ENCODE measurements at places on chromosomes 2 and 18.

- peaks cover 6% of the 10 kb centered on the region for H3K36me3 ChIP-seq
- peaks cover 54% of the 10 kb centered on the region for H3K4me1 ChIP-seq
- H3K27ac ChIP-seq = peak overlapping the region; percentile 79
- DNase-seq = no peak
- H3K27me3 ChIP-seq = peaks cover 6% of the 10 kb centered on the region
- peak overlapping the region; percentile 66 for H3K4me3 ChIP-seq
These were observed 194.4 kb upstream of the ID2 start for GRCh38 chr2:8487461-8487932.

DNA sequence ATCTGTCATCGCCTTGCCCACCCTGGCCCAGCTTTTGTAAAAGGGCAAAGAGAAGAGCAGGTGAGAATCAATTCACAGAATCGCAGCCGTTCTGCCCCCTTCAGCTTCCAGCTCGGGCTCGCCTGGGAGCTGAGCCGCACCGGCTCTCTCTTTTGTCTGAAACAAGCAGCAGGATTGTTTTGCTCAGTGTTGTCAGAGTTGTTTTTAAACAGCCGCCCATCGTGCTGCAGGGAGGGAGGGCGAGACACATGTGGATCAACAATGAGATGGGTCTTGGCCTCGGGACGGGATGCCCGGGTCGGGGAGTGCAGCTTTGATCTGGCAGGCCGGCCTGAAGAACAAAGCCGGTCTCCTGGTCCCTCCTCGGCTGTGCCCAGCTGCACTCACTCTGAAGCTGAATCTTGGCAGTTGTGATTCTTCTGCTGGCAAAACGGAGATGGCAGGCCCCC is 39.7 kb upstream of the HDAC4 start:
- H3K27me3 ChIP-seq = peaks cover 30% of the 10 kb centered on the region
- H3K36me3 ChIP-seq = no peaks in the 10 kb centered on the region
- peak overlapping the region; percentile 7 for H3K4me3 ChIP-seq
- H3K4me1 ChIP-seq = peaks cover 19% of the 10 kb centered on the region

- no peaks in the 10 kb centered on the region for H3K27me3 ChIP-seq
- H3K4me3 ChIP-seq = no peak overlapping the region
- DNase-seq = no peak
- no peaks in the 10 kb centered on the region for H3K4me1 ChIP-seq
These were observed 198.5 kb downstream of the TNS1 start for GRCh38 chr2:217804338-217804737.

DNA sequence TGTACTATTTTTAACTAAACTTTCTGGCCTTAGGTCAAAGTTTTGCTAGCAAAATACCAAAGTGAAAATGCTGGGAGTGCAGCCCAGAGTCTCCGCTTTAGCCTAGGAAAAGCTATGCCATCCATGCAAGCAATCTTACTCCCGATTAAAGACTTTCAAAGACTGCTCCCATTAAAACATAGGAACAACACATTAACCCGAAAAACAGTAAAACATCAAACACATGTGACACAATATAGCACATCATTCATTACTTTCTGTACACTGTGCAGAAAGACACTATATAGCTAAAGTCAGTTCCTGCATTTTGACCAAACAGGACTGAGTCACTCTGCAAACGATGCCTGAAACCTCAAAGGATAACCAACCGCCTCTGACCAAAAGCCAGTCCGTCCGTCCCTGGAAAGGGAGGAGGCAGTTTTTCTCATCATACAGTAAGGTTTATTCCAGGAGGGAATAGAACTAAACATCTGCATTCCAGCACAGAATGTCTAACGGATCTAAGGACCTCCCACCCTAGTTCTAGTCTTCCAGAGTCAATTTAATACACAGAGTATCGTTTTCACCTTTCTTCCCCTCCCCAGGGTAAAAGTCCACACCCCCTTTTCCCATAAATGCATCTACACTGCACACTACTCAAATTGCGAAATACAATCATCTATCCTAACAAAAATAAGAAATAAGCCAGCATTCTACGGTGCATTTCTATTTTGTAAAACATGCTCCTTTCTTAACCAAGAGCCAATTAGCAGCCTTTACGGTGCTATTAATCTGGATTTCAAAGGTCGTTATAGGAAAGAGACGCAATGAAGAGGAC is 1.7 kb downstream of the ROCK2 start:
- H3K36me3 ChIP-seq = no peaks in the 10 kb centered on the region
- peak overlapping the region; percentile 97 for H3K4me3 ChIP-seq
- H3K27ac ChIP-seq = peak overlapping the region; percentile 84
- no peaks in the 10 kb centered on the region for H3K27me3 ChIP-seq
- DNase-seq = no peak

GRCh38 chr2:143717053-143717452 is 587.8 kb downstream of the ARHGAP15 start:
- DNase-seq = no peak
- H3K27ac ChIP-seq = no peak overlapping the region
- H3K4me3 ChIP-seq = no peak overlapping the region
- peaks cover 30% of the 10 kb centered on the region for H3K36me3 ChIP-seq
- H3K4me1 ChIP-seq = peaks cover 16% of the 10 kb centered on the region

GRCh38 chr2:18721038-18721922 is 131.9 kb upstream of the NT5C1B start:
- DNase-seq = no peak
- H3K27me3 ChIP-seq = no peaks in the 10 kb centered on the region
- H3K36me3 ChIP-seq = no peaks in the 10 kb centered on the region
- no peaks in the 10 kb centered on the region for H3K4me1 ChIP-seq
- H3K4me3 ChIP-seq = no peak overlapping the region

- no peaks in the 10 kb centered on the region for H3K36me3 ChIP-seq
- DNase-seq = no peak
- H3K27me3 ChIP-seq = no peaks in the 10 kb centered on the region
- no peak overlapping the region for H3K27ac ChIP-seq
These were observed 1231.6 kb upstream of the GYPC start for GRCh38 chr2:125424266-125424785.

DNA sequence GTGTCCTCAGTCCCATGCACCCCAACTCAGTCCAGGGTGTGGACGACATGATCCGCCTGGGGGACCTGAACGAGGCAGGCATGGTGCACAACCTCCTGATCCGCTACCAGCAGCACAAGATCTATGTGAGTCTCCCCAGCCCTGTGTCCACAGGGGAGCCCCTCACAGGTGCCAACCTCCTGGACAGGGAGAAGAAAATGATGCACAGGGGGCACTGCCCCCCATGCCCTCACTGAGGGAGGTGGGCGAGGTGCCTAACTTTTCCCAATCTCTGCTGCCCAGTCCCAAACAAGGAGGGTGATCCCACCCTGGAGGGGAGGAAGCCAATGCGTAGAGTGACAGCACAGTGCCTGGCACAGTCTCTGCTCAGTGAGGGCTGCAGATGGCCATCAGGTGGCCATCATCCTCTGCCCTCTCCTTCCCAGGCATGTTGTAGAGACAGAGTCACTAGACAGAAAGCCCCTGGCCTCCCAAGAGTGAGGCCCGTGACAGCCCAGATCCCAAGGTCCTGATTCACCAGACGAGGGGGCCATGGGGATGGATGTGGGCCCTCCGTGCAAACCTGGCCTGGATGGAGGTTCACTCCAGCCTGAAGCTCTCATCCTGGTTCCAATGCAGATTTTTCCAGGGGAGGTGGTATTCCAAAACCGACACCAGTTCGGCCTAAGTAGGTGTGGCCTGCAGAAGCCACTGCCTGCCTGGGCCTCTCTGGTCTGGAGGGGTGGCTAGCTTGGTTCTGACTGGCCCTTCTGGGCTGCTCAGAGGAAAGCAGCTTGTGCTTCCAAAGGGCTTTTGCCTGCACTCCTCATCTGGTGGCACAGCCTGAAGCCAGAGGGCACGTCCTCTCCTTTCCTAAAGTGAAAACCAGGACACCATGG is 30.0 kb downstream of the MYO7B start:
- peaks cover 17% of the 10 kb centered on the region for H3K4me1 ChIP-seq
- no peak overlapping the region for H3K27ac ChIP-seq
- no peak for DNase-seq
- no peaks in the 10 kb centered on the region for H3K36me3 ChIP-seq
- no peak overlapping the region for H3K4me3 ChIP-seq
- peaks cover 4% of the 10 kb centered on the region for H3K27me3 ChIP-seq

DNA sequence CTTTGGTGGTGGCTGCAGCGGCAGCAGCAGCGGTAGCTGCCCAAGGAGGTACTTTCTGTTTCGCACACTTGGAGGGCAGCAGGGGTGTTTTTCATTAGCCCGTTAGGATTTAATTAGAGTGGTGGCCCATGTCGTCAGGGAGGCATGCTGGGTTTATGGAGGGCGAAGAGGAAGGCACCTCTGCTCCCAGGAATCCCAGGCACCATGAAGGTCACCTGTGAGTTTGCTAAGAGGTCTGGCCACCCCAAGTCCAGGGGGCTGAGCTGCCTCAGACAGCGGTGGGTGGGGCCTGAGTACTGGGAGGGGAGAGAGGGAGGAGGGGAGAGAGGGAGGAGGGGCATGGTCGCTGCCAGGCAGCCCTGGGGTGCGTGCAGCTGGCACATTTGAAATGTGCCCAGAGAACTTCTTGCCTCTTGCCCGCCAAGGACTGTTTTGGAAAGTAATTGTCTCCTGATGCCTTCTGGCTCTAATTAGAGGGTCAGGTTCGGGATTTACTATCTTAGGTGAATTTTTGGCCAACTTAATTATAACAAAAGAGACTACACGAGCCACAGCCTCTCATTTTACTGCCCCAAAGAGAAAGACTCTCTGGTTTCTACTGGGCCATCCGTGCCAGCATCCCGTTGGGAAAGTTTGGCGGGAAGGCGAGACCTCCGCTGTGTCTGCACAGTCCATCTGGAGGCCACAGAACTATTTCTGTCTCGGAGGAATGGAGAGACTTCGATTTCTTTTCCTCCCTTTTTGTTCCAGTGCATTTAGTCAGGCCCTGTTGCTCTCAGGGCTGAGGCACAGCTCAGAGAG is 62.0 kb downstream of the GLI2 start:
- no peaks in the 10 kb centered on the region for H3K36me3 ChIP-seq
- H3K27ac ChIP-seq = no peak overlapping the region
- H3K4me3 ChIP-seq = no peak overlapping the region
- DNase-seq = no peak
- no peaks in the 10 kb centered on the region for H3K27me3 ChIP-seq

DNA sequence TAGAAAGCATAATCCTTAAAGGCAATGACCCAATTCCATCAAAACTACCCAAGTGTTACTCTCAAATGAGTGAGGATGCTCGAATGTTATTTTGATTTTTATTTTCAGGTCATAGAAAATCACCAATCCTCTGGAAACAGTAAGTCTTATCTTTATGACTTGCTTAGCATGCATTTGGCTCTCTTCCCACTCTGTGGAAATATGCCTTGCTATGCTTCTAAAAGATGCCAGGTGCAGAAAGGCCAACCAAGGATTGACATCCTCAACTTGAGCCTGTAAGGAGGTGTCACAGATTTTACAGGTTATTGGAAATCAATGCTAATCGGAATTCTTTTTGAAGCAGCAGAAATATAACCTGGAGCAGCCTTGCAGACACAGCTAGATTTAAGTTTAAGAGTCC is 543.9 kb upstream of the LINC00305 start:
- H3K4me3 ChIP-seq = no peak overlapping the region
- no peaks in the 10 kb centered on the region for H3K4me1 ChIP-seq
- no peaks in the 10 kb centered on the region for H3K36me3 ChIP-seq
- H3K27ac ChIP-seq = no peak overlapping the region
- no peak for DNase-seq

DNA sequence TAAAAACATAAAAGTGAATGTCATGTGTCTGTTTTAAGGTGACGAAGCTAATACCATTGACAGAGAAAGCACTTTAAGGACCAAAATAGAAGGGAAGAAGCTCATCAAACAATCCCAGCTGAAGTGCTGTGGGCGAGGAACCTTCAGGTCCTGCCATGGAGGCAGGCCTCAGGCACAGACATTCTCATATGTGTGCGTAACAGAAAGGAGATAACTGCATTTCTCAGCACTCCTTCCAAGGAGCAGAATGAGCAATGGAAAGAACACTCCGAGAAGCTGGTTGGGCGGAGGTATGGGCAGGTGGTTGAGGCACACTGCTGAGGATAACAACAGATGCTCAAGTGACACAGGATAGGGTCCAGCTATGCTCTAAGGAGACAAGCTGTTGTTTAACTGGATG is 42.4 kb downstream of the PKDCC start:
- no peak overlapping the region for H3K4me3 ChIP-seq
- no peak overlapping the region for H3K27ac ChIP-seq
- H3K27me3 ChIP-seq = no peaks in the 10 kb centered on the region
- no peaks in the 10 kb centered on the region for H3K36me3 ChIP-seq
- no peak for DNase-seq

GRCh38 chr2:28972778-28973335 is 8.2 kb upstream of the TOGARAM2 start:
- H3K4me3 ChIP-seq = no peak overlapping the region
- no peaks in the 10 kb centered on the region for H3K27me3 ChIP-seq
- H3K27ac ChIP-seq = no peak overlapping the region
